Colonic mucosa (tissue), 4 donors: ENCODE measurements at places on chromosomes 11 and 22.
A peak's percentile ranks its signal among the peaks of the same experiment; 100 is the strongest.

GRCh38 chr11:117426297-117426685 is 98.6 kb downstream of the CEP164 start:
- peak; percentile 74 for DNase-seq

- peak; percentile 17 for DNase-seq
Measured at GRCh38 chr11:120182372-120182771, 28.5 kb upstream of the OAF start.

GRCh38 chr22:30244066-30244465 is 2.5 kb downstream of the LIF start:
- DNase-seq, result no peak

DNA sequence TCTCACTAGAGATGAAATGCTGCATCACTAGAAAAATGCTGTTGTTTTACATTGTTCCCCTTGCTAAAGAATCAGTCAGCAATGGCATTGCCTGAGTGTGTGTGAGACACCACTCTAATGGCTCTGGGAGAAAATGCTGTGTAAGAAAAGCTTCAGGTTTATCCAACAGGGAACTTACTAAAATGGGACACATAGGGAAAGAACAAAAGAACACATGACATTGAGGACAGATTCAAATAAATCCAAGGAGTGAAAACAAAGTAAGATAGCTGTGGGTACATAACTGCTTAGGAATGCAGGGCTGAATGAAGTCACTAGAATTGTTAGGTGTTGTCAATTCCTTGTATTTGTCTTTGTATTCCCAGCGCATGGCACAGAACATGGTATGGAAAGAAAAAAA is 24.2 kb downstream of the BLID start:
- DNase-seq, result no peak

- DNase-seq, result no peak
Measured at GRCh38 chr22:38106814-38107578, 3.5 kb downstream of the BAIAP2L2 start.

DNA sequence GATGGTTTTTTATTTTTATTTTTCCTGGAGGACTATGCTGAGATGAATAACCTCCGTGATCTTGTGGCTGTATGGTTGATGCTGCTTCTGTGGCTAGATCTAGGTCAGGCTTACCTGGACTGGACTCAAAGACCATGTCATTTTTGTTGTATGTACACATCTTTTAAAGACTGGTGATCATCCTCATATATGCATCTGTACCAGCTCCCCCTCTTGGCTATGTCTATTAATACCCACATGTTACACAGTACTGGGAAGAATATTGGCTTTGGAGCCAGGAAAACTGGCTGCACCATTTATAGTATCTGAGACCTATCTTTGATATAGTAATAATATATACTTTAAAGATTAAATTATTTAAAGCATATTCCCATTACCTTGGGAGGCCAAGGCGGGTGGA is 18.4 kb upstream of the PITPNB start:
- DNase-seq, result no peak

DNA sequence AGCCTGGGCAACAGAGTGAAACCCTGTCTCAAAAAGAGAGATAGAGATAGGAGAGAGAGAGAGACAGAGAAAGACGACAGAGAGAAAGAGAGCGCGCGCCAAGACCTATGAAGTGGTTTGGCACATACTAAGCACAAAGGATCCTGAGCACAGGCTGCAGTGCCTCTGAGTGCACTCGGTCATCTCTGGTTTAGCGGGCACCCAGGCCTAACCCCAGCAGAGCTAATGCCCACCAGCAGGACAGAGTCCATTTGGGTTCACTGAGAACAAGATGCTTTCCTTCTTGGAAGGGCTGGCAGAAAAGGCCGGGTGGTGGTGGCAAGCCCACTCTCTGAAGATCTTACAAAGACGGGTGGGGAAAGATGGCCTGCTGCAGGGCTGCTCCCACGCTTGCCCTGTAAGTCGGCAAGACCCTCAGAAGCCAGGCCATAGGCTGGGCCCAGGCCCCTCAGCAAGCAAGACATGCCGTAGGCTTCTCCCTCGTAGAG is 3.3 kb downstream of the SCARF2 start:
- DNase-seq, result no peak

GRCh38 chr11:34236572-34236971 is 121.2 kb downstream of the ABTB2 start:
- no peak for DNase-seq
